NCI-H1930 (cell line): ENCODE measurements at places on chromosomes 2 and 18.

DNA sequence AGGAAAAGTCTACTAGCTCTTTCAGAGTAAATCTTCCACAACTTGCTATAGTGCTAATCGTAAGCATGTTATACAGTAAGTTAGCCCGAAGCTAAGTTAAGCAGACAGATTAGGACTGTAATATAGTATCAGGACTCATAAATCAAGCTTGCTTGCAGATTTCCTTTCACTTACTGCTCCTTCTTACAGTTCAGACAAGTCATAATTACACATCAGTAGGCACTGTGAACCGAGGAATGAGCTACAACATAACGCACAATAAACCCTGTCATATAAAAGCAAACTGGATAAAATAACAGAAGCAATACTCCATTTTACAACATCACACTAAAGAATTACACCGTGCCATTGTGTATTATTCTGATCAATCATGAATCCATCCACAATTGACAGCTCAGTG is 832.6 kb upstream of the ZEB2 start:
- no peak for DNase-seq

- no peak for DNase-seq
Observed at GRCh38 chr18:56959120-56959519, 187.8 kb upstream of the BOD1L2 start.

DNA sequence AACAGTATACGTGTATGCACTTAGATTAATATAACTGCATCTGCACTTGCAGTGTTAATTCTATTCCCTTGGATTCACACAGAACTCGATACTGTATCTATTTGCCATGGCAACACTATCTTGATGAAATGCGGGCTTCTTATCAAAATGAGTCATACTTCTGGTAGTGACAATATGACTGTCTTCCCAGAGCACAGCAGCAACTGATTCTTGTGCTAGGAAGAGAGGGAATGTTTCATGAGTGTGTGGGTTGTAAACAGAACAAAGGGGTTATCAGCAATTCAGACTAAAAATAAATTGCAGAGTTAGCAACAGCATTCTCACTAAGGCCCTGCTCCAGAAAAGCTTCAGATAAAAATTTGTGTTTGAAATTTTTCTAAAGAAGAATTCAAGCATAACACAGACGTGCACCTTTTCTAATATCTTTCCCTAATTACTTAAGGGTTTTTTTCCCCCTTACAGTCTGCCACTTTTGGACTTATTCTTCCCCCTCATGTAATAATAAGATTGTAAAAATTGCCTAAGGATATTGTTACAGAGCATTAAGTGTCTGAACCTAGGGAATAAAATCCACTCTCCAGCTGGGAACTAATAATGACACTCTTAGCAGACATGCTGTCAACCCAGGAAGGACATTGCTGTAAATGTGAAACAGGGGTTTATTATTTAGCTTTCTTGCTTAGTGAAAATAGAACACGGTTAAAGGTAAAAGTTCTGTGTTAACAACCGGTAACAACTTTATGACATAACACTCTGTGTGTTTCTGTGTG is 99.9 kb upstream of the SLC38A11 start:
- DNase-seq, result no peak

- DNase-seq, result no peak
Observed at GRCh38 chr2:69785358-69785757, 43.4 kb downstream of the ANXA4 start.

GRCh38 chr2:105373895-105374401 is 24.9 kb downstream of the FHL2 start:
- DNase-seq, result no peak

DNA sequence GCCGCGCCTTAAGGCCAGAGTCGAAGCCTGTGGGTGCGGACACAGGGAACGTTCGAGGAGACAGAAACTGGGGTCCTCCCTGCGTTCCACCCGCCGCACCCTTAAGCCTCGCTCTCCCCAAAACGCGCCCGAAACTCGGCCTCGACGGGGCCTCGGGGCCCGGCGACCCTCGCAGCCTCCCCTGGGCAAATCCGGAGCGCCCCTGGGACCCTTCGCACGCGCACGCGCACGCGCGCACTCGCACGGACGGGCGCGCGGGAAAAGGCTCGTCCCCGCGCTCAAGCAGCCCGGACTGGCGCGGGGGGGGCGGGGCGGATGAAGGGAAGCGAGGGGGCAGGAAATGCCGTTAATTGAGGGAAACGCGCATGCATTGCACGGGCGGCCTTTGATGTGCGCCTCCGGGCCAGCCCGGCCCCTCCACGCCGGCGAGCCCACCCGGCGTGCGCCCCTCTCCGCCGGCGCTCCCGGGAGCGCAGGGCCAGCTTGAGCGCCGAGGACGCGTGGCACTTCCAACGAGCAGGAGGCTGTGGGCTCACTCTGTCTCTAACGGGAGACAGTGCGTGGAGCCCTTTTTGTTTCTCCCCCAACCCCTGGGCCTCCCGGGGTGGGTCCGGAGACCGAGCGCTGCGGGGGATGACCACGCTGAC is 5.4 kb upstream of the SALL3 start:
- no peak for DNase-seq

GRCh38 chr2:60708630-60709320 is 47.3 kb upstream of the PAPOLG start:
- no peak for DNase-seq

GRCh38 chr2:219939647-219940046 is 312.2 kb downstream of the SLC4A3 start:
- no peak for DNase-seq
